ENCODE measurements at places on chromosomes 1 and 21.

DNA sequence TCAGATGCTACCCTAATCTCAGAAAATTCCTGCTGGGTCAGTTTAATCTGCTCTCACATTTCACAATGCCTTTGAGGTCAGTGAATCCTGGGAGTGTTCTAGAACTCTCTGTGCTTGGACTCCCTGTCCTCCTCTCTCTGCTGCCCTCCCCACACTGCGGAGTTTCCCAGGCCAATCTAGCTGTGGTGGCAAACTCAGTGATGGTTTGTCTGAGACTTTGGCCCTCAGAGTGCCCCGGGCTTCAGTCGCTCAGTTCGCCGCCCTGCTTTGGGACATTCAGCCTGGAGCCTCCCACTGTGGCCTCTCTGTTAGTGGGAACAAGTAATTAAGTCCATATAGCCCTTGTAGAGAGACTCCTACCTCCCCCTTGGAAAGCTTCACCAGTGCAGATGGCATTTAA lies 7.1 kb downstream of the C1orf226 start:
- DNase-seq: no peak

- DNase-seq: no peak
These were observed 39.9 kb downstream of the INKA2 start for GRCh38 chr1:111699268-111699667.

- DNase-seq: no peak
These were observed 7.1 kb downstream of the ZC3H12A start for GRCh38 chr1:37481289-37482003.

- DNase-seq: no peak
These were observed 10.5 kb downstream of the PADI3 start for GRCh38 chr1:17259233-17259873.

DNA sequence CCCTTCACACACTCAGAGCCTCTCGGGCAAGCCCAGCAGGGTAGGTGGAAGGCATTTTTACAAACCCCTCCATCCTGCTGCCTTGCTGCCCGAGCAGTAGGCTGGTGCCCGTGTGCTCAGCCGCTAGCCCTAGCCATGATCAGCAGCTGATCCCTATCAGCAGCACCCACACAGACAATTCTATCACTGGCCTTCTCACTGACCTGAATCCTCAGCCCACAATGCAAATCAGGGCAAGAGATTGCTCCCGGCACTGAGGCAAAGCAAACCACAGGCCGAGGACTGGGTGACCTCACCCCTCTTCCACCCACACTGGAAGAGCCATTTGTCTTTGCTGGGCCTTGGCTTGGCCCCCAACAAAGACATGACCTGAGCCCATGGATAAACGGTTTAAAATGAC lies 895 bp upstream of the PDZK1 start:
- no peak for DNase-seq

DNA sequence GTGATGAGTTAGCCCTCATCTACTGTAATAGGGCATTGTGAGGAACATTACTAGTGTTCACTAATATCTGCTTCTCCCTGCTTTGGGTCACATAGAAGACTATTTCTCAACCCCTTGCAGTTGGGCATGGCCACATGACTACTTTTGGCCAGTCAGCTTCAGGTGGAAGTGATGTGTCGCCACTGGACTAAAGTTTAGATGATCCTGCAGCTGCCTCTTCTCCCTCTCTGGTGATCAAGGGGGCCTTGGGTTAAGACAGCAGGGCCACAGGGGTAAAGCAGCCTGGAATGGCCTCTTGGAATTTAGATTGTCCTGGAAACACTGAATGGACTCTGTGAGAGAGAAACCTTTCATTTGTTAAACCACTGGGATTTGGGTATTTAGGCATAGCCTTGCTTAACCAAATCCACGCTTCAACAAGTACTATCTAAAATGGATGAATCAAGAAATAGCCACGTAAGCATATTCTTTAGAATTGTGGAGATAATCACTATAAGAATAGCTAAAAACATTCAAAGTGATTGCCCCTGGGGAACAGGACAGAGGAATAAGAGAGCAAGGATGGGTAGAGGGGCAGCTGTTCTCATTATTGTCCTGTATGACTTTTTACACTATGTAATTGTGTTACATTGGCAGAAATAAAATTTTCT lies 41.2 kb downstream of the OPRD1 start:
- no peak for DNase-seq

DNA sequence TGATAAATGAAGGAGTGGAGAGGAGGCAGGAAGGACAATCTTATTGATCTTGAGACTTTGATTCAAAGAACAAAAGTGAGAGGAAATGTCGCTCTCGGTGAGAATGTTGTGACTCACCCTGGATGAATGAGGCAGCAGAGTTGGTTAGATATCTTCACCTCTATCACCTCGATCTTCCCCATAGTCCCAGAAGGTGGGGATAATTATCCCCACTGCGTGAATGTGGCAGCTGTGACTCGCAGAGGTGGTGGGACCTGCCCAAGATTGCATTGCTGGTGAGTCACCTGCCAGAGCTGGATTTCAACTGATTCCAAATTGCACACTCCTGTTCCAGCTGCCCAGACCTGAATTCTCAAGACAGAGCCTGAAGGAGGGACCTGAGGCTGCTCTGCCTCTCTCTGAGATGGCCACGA lies 105.0 kb downstream of the MATN1 start:
- DNase-seq: no peak

DNA sequence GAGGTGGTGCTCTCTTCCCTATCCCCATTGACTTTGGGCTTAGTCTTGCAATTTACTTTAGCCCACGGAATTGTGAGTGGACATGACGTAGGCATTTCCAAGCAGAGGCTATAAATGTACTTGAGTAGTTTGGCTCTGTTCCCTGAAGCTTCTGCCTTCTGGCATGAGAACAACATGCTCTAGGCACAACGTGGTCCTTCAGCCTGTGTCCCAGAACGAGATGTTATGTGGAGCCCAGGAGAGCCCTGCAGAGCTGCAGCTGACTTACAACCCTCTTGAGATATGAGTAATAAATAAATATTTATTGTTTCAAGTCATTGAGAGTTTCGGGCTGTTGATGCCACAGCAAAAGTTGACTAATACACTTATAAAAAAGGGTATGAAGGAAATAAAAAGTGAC lies 105.2 kb upstream of the HMGB4 start:
- DNase-seq: no peak

DNA sequence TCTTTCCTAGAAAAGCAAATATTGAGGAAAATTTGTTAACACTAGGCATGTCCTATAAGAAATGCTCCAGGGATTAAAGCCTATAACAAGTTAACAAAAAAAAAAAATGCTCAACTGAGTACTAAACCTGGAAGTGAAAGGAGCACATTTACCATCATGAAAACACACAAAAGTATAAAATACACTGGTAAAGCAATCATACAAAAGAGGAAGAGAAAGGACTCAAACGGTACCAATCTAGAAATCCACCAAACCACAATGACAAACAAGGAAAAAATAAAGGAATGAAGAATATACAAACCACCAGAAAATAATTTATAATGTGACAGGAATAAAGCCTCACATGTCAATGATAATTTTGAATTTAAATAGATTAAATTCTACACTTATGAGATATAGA lies 21.2 kb downstream of the CD1E start:
- DNase-seq: no peak

- DNase-seq: no peak
These were observed at the start of gene MACF1 for GRCh38 chr1:39204441-39205081. MACF1 (plus strand) TSS chr1:39204695; CDS start chr1:39205023, 328 bp downstream.

- no peak for DNase-seq
These were observed 204.4 kb downstream of the GIPC2 start for GRCh38 chr1:78250201-78250600.

DNA sequence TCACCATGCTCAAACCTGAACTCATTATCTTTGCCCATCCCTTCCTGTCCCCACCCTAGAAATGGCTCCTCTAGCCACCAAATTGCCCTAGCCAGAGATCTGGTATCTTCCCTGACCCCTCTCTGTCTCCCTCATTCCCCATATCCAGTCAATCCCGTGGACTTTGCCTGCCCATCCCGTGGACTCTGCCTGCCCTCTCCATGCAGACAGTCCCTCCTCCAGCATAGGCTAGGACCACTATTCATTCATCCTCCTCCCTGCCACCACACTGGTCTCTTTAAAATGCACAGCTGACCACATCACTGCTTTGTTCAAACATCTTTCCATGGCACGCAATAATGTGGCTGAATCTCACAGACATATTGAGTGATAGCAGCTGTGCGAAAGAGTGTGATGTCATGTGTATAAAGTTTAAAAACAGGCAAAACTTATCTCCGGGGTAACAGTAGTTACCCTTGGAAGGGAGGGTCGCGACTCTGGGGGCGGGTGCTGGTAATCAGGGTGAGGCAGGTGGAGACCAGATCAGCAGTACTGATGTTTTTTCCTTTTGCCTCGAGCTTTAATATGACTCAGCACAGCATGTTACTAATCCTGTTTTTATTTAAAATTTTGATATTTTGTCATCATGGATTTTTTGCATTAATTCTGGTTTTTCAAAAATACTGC lies 4.8 kb upstream of the SLC2A1 start:
- DNase-seq: no peak

GRCh38 chr1:217095050-217095622 lies 371.9 kb upstream of the ESRRG start:
- no peak for DNase-seq

GRCh38 chr1:33599516-33600115 lies 127.2 kb downstream of the ZSCAN20 start:
- DNase-seq: no peak

- peak; percentile 16 for DNase-seq
These were observed 529 bp upstream of the PRMT2 start for GRCh38 chr21:46634966-46635323.

- no peak for DNase-seq
These were observed 110.1 kb downstream of the MRPS6 start for GRCh38 chr21:34183331-34183928.

DNA sequence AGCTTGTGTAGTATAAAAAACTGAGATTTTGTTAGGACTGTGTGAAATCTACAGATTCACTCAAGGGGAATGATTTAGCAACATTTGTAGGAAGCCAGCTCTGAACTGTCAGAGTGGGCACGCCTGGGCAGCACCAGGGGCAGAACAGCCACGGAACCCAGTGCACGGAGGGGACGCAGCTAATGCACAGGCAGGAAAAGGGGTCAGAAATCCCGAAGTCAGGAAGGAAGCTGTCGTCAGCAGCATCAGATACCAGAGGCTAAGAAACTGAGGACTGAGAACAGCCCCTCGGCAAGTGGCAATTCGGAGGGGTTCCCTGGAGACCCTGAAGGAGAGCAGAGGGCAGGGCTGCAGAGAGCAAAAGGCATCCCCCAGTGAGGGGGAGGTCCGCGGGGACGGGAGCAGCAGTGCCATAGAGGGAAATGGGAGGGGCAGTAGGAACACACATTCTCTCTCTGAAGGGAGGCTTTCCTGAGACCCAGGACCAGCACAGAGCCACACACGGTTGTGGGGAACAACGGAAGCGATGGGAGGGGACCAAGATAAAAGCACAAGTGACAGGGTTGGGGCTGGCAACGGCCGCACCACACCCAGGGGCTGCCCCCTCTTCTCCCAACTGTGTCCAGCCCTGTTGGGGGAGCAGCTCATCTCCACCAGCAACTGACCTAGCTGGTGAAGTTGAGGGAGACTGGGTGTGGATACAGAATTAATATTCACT lies 12.7 kb downstream of the UBE2J2 start:
- no peak for DNase-seq

Measured in GM12878 (cell line).